ENCODE measurements at places on chromosomes 11 and 22.

DNA sequence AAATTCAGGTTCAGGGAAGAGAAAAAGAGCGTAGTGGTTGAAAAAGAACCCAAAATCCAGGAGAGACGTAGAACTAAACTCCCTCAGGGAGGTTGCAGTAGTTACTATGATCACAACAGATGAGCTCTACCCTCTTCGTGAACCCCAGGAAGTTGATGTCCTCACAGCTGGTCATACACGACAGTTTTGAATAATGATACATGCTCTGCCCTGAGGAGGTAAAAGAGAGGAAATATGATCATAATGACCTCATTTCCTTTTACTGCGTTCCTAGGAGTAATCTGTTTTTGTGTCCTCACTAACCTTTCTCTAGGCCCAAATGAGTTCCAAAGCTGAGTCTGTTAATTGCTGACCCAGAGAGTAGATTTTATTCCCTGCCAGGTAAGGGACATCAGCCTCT lies 1.3 kb downstream of the PATE2 start:
- no peak for DNase-seq

DNA sequence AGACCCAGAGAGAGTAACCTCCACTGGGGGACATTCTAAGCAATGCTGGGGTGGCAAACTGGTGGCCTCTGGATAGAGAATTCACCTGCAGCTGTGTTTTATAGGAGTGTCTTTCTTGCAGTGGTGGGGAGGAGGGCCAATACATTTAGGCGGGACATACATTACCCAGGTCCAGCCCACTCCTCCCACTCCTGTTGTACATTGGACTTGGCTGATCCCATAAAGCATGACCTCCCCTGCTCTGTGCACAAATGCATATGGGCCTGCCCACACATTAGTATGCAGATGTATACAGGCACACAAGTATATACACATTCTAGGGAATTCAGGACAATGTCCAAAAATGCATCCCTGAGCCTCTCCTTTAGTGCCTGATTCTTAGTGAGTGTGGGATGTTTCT lies 99.1 kb downstream of the RRAS2 start:
- no peak for DNase-seq

DNA sequence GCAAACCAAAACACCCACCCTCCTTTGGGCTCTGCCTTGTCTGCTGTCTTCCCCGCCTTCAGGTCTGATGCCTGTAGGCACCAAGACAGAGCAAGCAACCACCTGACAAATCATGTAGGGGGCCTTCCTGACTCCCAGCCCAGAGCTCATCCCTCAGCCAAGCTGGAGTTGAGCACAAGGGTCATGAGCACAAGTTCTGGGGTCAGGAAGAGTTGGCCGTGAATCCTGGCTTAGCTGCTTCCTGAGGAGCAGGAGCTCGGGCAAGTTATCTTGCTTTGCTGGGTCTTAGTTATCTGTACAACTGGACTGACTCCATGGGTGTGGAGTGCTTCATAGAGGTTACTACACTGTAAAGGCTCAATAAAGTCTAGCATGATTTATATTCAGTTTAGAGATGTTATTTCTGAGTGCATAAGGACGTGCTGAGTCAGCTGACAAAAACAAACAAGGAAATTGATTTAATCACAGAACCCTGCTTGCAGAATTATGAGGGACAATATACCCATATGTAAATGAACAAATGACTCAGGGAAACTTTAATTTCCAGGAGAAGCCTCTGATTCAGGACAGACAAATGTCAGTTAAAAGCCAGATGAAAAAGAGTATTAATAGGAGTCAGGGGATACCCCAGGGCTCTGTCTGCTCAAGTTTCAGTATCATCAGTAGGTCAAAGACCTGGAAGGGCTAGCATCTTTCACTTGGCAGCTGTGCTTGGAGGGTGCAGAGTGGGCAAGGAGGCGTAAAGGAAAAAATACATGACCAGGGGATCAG lies 15.0 kb upstream of the APOA1 start:
- no peak for DNase-seq

DNA sequence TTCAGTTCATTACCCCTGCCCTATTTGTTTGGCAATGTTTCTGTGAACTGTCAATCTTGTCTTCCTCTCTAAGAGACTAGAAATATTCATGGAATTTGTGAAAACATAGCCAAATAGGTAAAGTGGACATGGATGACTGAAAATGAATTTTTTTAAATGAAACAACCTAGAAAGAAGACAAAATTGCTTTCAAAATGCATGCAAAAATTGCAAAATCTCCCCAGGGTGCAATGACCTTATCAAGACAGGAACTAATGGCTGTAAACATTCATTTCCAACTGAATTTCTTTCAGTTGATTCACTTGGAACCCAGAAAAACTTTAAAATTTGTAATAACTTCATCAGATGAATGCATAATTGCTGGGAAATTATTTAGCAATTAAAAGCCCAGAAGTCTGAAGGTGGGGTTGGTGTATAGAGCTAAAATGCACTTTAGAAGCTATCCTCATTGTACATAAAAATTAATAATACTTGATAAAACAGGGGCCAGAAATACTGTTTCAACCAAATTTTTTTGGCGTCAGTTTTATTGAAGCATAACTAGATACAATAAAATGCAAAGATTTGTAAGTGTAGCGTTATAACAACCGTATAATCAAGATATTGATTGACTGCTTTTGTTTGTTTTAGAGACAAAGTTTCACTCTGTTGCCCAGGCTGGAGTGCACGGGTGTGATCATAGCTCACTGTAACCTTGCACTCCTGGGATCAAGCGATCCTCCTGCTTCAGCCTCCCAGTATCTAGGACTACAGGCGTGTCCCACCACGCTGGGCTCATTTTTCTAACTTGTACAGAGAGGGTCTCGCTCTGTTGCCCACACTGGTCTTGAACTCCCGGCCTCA lies 27.6 kb upstream of the SLC35C1 start:
- no peak for DNase-seq

DNA sequence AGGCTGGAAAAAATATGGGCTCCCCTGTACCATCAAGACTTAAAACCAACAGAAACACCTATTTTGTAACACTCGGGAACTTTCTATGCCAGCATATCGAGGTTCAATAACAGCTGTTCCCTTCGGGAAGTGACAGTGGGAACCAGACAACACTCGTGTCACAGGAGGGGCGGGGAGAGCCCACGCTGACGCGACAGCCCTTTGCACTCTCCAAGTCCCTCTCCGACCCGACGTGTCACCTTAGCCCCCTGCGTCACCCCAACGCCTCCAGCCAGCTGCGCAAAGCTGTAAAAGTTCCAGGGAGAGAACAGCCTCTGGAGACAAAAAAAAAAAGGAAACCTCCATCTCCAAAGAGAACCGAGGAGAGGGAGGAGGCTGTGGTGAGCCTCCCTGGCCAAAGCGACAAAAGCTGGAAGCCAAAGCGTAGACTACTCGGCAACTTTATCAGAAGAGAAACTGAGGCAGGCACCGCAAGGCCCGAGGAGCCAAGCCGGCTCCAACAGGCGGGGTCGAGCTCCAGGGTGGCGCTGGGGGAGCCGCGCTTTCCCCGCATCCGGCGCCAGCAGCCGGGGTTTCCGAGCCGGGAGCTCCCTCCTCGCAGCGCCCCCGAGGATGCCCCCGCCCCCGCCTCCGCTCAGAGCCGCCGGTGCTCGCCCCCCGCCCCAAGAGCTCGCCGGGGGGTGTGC lies 751 bp downstream of the ARFGAP3 start:
- peak; percentile 83 for DNase-seq

DNA sequence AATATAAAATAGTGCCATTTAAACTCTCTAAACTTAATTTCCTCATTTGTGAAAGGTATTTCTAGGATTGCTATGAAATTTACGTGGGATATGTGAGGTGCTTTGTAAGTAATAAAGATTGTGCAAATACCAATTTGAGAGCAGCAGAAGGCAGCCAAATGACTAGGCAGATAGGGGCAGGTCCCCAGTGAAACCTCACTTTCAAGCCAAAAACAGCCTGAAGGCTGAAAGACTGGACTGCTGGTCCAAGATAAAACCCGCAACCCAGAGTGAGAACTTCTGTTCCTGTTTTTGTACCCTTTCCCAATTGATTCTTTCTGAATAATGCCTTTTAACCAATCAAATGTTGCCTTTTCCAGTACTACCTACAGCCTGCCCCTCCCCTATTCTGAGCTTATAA lies 7.2 kb downstream of the DTX4 start:
- DNase-seq: no peak

GRCh38 chr22:45774001-45774670 lies 102.5 kb downstream of the ATXN10 start:
- DNase-seq: no peak

- DNase-seq: no peak
Observed at GRCh38 chr11:28808771-28809170, 700.6 kb downstream of the METTL15 start.

Measured in lower lobe of right lung (tissue), 2 donors.